ENCODE measurements at places on chromosomes 6 and 20.
A peak's percentile ranks its signal among the peaks of the same experiment; 100 is the strongest.

- DNase-seq: peak; percentile 36
Measured at GRCh38 chr6:132365281-132365907, 35.9 kb downstream of the MOXD1 start.

DNA sequence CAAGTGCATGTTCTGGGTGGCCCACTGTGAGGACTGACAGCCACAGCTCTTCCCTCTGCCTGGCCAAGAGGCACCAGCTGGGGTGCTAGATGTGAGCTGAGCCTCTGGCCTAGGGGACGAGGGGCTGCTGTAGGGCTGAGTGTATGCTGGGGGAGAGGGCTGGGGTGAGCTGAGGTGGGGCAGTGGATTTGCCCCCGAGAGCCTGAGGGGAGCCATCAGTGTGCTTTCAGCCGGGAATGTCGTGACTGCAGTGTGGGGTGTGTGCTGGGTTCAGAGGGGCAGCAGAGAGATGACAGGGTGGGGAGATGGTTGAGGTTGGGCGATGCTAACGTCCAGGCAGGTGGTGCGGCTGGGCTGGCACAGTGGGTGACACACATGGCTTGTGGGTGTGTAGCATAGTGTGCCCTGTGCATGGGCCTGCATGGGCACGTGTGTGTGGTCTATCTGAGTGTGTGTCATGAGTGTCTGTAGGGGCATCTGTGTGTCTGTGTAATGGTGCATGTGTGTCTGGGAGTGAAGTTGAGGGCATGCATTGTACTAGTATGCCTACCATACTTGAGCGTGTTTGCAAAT is 46.0 kb upstream of the BLCAP start:
- no peak for DNase-seq

DNA sequence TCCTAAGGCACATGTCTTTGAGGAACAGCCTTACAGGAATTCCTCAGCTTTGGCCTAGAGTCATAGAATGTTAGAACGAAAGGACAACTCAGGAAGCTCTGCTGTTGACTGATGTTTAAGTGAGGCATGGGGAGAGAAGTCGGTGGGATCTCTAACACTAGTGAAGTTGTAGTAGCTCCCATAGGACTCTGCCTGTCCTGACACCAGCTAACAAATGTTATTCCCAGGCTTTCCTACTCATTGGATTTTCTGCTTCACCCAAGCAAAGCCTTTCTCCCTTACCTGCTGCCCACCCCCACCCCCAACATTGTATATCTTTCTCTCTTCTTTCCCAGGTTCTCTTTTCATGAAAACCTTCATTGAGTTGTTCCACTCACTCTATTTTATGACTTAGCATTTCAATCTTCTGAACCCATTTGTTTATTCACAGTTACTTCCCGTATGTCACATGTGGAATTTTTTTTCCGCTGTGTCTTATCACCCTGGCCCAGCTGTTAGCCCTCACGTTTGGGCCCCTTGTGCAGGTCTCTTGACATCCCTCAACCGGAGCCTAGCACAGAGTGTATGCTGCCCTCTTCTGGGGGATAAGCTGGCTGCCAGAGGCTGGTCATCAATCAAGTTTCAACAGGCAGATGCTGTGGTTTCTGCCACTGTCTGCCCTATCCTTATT is 39.2 kb upstream of the RNF8 start:
- peak; percentile 43 for DNase-seq

DNA sequence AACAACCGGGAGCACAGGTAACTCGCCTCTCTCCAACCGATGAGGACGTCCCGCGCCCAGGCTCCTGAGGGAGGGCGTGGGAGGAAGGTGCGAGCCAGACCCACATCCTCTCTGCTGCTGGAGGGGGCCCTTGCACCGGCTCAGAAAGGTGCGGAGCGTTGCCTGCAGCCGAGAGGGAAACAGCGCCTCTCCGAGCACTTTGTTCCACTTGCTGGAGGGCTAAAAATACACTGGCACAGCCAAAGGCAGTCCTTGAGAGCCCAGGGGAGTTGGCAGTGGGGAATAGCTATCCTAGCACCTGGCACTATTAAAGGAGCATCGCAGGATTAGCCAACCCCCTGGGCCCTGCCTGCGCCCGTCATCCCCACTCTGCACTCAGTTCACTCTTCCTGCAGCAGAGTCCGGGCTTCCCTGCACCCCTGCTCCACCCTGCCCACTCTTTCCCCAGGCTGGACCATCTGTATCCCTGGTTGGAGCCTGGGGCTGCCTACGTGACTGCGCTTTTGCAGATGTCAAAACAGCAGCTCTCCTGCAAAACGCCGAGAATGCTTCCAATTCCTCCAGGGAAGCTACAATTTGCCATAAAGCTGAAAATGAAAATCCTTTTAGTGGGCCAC is 108.9 kb downstream of the SNX5 start:
- DNase-seq: no peak

DNA sequence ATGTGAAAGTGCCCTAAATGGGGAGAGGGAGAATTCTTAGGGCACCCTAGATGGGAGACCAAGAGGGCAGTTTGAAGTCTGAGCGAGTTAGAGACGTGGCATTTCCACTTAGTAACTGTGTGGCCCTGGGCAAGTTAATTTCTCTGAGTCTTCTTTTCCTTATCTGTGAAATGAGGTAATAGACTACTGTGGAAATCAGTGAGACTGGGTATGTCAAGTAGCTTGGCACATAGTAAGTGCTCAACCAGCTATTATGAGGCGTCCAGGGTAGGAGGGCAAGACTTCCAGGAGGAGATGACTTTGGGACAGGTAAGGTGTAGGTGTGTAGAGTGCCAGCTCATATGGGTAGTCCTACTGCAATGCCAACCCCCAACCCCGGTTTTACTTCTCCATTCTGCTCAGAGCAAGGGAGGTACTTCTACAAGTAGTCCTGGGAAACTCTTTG is 770 bp downstream of the KIF3B start:
- DNase-seq: no peak

GRCh38 chr6:27582928-27583725 is 110.2 kb upstream of the ZNF184 start:
- DNase-seq: peak; percentile 69

DNA sequence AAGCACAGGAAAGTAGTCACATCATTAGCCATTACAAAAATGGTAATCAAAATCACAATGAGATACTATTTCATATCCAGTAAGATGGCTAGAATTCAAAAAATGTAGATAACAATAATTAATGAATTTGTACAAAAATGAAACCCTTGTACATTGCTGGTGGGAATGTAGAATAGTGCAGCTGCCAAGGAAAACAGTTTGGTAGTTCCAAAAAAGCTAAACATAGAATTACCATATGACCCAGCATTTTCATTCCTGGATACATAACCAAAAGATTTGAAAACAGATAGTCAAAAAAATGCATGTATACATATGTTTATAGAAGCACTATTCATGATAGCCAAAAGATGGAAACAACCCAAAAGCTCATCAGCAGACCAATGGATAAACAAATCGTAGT is 251.1 kb upstream of the RAB32 start:
- DNase-seq: peak; percentile 9

DNA sequence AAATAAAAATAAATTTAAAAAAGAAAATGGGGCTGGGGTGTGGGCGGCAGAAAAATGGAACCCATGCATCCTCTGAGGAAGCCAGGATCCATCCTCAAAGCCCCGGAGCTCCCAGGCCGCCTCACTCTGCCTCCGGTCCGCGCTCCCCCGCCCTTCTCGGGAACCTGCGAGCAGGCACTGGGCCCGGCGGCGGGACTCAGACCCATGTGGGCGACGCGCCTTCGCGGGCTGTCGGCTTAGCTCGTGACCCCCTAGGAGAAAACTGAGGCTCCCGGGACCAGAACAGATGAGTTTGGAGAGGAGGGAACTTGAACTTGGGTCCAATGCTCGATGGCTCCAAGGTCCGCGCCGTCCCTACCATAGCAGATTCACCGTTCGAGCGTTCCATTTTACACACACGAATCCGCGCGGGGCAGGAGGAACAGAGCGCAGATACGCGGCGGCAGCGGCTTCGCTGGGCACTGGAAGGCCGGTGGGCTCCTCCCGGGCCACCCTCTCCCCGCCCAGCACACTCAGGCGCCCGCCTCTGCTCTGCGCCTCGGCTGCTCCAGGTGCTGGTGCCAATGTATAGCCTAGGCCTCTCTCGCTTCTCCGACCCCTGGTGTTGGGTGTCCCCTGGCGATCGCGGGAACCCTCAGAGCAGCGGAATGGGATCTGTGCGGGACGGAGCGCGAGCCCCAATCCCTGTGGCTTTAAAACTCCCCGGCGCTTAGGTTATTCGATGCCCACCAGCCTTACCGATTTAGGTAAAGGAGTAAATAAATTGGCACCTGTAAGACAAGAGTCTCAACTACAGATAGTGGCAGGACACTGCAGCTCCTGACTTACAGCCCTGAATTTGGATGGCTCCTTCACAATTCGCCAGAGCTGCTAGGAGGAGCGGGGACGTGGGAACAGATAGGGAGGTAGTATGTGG is 39.2 kb downstream of the DPPA5 start:
- no peak for DNase-seq

- no peak for DNase-seq
Measured at GRCh38 chr6:69699655-69700054, 97.2 kb downstream of the LMBRD1 start.

GRCh38 chr6:134840086-134840867 is 109.6 kb downstream of the ALDH8A1 start:
- DNase-seq: no peak

GRCh38 chr6:146620655-146621054 is 21.9 kb downstream of the ADGB start:
- DNase-seq: no peak

- peak; percentile 56 for DNase-seq
Measured at GRCh38 chr20:24118441-24119175, 130.0 kb upstream of the GGTLC1 start.

GRCh38 chr20:53287357-53288042 is 306.1 kb downstream of the ZNF217 start:
- DNase-seq: no peak

GRCh38 chr6:32845384-32845884 is 1.6 kb upstream of the PSMB8 start:
- DNase-seq: no peak

DNA sequence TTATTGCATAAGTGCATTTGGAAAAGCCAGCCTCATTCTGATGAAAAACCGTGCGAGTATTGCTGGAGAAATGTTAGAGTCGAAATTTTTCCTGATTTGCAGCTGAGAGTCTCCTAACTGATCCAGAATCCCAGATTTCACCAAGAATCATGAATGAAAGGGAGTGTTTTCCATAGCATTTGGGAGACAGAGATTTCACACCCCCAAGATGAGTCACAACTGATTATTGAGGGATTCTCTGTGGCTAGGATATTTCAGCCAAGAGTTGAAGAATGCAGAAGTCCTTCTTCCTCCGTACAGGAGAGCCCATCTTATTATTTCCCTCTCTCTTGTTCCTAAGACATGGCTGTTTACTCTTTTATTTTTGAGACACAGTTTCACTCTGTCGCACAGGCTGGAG is 82.2 kb upstream of the SALL4 start:
- DNase-seq: peak; percentile 73

GRCh38 chr6:148217921-148218320 is 124.7 kb upstream of the SASH1 start:
- DNase-seq: no peak

DNA sequence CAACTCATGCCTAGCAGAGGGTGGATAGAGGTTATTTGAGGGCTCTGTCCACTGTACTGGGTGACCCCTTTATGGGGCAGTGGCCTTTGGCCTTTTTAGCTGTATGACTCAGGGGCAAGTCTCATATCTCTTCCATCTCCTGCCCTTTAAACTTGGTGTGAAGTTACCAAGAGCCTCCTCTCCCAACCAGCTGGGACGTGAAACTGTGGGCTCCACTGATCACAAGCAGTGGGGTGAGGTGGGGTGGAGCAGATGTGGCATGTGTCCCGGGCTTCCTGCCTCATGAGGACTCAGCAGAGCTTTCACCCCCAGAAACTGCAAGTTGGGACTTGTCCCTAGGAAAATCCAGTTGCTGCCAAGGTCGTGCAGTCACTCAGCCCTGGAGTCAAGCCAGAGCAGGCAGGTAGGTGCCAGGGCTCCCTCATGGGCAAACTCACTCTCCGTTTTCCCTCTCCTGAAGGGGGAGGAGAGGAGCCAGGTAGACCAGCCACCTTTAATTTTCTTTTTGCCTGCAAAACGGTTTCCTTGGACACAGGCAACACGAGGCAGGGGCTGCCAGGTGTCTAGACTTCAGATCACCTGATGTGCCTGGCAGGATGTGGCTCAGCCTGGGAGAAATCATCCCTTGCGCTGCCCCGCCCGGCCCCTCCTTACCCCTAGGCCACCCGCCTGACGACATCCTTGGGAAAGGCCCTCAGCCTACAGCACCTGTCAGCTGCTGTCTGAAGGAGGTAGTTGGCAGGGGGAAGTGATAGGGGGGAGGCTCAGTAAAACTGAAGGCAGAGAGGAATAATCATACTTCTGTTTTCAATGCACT is 4.0 kb downstream of the CDKN1A start:
- no peak for DNase-seq

- no peak for DNase-seq
Measured at GRCh38 chr6:87115402-87116135, 20.7 kb upstream of the CGA start.

GRCh38 chr20:6863355-6863754 is 95.9 kb downstream of the BMP2 start:
- no peak for DNase-seq
